ENCODE measurements at places on chromosomes 1 and 21.

DNA sequence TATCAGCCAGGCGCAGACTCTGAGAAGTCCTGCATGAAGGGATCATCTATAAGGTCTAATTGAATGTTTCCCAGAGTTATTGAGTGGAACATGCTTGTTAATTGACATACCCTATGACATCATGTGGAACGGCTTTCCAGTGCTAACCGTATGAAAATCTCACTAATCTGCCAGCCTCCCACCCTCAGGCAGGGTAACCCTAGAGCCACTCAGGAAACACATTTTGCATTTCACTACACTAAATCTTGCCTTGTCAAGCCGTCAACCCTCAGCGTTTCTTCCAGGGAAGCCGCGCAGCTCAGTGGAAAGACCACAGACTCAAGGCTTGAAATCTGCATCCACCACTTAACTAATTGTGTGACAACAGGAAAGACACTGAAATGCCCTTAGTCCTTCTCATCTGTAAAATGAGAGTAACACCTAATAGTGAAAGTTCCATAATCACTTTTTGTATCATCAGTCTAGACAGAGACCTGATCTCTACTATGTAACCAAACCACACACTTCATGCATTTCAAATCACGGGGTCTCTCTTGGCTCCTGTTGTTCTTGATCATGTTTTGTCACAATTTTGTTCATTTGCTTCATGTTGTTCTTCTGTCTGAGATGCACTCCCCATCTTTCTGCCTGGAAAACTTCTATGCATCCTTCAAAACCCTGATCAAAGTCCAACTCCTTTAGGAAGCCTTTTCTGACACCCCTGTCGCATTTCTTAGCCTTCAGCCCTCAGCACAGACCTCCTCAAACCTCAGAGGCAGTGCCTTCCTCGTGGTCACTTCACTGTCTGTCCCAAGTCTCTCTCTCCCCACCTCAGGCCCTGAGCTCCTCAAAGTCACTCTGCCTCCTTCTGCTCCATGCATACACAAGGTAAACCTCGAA, 246.5 kb downstream of the TOMM20 start:
- no peak for DNase-seq

DNA sequence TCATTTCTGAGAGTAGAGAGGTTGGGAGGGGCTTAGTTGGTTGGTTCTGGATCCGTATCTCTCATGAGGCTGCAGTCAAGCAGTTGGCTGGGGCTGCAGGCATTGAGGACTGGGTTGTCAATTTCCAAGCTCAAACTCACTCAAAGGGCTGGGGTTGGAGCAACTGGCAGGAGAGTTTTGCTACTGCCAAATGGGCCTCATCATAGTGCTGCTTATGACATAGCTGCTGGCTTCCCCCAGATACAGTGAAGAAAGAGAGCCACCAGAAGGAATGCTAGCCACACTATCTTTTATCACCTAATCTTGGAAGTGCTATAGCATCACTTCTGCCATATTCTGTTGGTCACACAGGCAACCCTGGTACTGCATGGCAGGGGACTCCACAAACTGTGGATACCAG, 363.5 kb upstream of the USP24 start:
- no peak for DNase-seq

DNA sequence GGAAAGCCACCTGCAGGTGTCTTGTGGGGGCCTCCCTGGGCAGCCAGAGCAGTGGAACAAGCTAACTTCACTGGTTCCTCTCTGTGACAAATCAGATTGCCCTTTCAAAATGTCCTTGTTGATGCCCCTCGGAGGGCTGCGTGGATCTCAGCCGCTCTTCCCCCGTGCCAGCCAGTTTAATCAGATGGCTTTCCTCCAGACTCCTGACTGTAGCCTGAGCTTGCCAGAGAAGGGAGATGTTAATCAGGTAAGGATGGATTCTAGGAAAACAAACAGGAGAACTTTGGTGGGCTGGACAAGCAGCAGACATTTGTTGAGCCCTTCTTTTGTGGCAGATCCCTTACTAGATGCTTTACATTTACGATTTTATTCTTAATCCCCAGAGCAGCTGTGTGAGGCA, 88.2 kb downstream of the DMRTA2 start:
- no peak for DNase-seq

- DNase-seq: no peak
These were observed 390.1 kb downstream of the LTN1 start for GRCh38 chr21:28602546-28602945.

DNA sequence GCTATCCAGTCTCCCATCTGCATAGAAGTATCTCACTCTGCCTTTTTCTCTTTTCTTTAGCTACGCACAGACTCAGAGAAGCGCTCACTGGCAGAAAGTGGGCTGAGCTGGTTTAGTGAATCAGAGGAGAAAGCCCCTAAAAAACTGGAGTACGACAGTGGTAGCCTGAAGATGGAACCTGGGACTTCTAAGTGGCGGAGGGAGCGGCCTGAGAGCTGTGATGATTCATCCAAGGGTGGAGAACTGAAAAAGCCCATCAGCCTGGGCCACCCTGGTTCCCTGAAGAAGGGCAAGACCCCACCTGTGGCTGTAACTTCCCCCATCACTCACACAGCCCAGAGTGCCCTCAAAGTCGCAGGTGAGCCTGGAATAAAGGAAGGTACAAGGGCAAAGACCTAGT, 48.0 kb upstream of the IPO9 start:
- no peak for DNase-seq

DNA sequence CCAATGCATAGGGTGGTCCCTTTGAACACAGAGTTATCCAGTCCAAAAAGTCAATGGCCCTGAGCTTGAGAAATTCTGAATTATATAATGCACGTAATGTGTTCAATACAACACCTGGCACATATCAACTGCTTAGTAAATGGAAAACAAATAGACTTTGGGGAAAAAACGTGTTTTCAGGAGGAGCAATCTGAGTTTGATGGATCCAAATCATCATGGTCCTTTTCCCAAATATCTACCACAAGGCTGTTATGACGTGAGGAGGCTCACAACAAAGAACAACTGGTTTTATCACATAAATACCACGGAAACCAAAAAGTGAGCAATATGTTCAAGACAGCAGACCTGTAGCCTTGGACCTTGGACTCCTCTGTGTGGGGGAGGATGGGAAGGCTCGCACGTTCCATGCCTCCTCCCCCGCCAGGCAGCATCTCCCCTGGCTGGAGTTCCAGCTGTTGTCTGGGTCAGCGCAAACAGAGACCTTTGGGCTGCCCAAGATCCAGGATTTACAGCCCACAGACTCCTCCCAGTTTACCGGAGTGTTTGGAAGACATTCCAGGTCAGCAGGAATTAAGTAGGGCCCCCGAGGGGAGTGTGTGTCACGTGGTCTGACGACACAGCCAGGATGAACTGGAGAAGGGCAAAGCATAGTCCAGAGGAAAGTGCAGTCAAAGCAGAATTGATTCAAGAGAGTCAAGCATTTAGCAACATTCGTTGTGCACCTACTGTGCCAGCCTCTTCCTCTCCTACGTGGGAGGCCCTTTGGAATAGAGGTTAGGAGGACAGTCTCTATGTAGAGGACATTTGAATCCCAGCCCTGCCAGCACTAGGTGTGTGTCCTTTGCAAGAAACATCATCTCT, 32.2 kb upstream of the MED18 start:
- peak; percentile 97 for DNase-seq

GRCh38 chr1:213552045-213552444, 435.7 kb upstream of the PROX1 start:
- no peak for DNase-seq

- no peak for DNase-seq
These were observed 14.1 kb upstream of the KCNA2 start for GRCh38 chr1:110620250-110620615.

DNA sequence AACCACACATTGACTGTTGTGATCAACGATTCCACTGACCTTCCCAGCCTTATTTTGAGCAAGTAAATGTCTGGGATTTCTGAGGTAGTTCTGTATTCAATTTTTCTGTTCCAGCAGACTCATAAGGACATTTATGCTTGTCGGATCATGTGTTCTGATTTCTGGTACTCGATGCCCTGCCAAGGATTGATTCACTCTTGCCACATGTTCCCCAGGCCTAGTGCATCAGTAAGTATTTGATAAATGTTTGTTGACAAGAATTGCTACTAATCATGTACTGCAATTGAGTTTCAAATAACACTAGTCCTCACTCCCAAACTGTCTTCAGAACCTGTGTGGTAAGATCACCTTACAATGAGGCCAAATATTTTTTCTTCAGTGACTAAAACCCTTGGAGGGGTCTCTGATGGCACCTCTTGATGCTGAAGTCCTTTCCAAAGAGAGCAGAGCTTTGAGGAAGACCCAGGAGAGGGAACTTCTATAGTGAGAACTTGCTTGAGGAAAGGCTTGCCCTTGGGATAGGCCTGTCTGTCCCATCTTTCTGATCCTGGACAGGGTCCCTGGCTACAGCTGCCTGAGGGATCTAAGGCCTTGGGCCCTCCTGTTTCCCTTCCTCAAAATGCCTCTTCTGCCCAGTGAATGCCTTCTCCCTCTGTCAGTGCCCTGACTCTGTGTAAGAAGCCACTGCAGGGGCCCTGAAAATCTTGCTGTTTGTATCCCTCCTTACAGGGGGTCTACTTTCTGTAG, 115.8 kb upstream of the FAM78B start:
- DNase-seq: no peak

DNA sequence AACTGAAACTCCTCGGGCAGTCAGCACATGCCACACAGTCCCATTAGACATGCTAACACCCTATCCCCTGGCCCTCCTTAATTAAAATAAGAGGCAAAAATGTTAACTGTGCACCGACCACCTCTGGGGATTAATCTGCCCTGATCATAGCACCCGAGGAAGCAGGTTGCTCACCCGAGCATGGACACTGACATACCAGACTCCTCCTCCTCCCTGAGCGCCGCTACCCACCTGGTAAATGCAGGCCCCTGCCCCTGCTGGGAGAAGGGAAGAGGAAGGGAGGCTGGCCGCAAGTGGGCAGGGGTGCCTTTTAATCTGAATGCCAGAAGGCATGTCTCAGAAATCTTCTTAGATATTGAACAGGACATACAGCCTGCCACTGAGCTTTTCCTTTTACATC, 360.9 kb downstream of the RRAGC start:
- peak; percentile 24 for DNase-seq

DNA sequence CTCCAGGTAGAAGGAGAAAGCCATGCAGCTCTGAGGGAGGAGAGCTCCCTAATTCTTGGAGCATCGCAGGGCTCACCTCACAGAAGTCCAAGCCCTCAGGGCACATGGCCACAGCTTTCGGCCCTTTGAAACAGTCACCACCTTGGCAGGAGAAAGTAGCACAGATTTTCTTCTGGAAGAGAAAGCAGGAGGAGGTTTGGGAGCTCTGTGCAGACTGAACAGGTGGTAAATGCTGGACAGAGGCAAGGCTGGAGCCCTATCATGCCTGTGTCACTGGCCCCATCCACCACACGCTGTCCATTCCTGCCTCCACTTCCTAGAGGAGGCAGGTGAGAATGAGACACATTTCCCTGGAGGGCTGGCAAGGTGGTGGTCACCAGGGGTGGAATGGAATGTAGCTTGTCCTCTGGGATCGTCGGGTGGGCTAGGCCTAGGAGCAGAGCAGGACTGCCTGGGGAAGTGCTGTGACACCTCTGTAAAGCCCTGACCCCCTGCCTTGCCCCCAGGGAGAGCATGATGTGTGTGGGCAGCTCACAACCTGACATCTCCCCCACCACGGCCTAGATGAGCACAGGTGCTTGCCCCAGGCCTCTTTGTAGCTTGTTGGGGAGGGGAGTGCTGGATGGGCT, 2.8 kb upstream of the INPP5B start:
- peak; percentile 70 for DNase-seq

- peak; percentile 18 for DNase-seq
These were observed 49.3 kb downstream of the SH3GLB1 start for GRCh38 chr1:86753700-86754099.

GRCh38 chr21:35511696-35512162, 462.6 kb upstream of the RUNX1 start:
- no peak for DNase-seq

DNA sequence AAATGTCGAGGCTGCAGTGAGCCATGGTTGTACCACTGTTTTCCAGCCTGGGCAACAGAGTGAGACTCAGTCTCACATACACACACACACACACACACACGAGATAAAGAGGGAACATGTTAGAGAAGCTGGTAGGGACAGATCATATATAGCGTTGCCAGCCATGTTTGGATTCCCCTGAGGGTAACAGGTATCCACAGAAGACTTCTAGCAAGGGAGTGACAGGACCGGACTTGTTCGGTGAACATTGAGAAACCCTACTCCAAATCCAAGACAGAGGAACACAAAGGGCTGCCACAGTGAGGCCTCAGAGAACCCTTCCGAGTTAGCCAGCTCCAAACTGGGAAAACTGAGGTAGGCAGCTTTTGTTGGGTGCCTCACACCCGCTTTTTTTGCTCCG, 3.7 kb upstream of the SARS1 start:
- no peak for DNase-seq

DNA sequence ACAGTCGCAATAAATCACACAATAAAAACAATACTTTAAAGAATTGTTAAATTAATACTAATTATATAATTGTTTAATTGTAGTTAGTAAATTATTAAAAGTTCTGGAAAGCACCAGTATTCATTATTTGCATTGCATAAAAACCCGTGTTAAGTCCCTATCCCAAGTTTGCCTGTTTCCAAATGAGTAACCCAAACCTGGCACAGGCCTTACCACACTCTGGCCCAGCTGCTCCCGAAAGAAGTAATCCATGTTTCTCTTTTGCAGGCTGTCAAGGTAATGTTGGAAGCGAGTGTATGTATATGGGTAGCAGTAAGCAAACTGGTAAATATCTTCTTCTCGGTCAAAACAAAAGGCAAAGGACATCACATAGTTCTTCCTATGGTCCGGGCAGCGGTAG, 268.7 kb upstream of the BEND5 start:
- no peak for DNase-seq

- no peak for DNase-seq
These were observed 43.2 kb downstream of the ALG14 start for GRCh38 chr1:95029532-95029931.

All from ELF-1 (cell line).